SHP77 (cell line): ENCODE measurements at places on chromosomes 4 and X.

DNA sequence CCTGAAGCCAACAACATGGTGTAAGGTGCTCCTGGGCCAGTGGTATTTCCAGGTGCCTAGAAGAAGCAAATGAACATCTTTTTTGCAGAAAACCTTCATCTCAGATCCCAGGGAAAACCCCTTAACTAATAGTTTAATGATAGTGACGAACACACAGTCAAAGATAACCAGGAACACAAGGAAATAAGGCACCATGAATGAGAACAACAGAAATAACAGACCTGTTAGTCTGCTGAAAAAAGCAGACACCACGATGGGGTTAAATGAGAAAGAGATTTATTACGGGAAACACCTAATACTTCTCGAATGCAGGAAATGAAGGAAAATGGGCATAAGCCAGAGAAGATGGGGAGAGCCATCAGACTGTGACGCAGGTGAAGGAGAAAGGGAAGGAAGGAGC lies 30.6 kb upstream of the WWC2 start:
- no peak for DNase-seq

GRCh38 chr4:112472318-112472717 lies 43.7 kb downstream of the NEUROG2 start:
- DNase-seq, result no peak

DNA sequence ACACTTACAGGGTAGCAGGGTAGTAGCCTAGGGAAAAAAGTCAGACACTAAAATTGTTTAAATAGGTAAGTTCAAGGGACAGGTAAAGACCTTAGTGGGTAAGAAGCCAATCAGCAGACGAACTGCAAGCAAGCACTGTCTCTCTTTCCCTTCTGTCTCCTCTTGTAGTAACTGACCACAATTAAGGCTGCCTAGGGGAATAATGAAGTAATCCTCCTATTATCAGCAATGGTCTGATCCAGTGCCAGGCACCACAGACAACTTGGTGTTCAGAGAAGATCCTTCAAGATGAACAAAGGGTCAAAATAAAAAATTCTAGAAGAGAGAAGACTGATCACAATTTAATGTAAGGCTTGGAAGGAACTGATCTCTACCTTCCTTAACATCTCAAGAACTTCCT lies 62.9 kb downstream of the ELOVL6 start:
- DNase-seq, result no peak

- DNase-seq, result no peak
Measured at GRCh38 chr4:185379326-185380295, 16.1 kb downstream of the LRP2BP start.

GRCh38 chr4:142292231-142292630 lies 553.9 kb downstream of the INPP4B start:
- DNase-seq, result no peak

GRCh38 chr4:141174457-141174856 lies 41.2 kb upstream of the RNF150 start:
- DNase-seq, result no peak

GRCh38 chr4:146062340-146062739 lies 113.2 kb upstream of the LSM6 start:
- DNase-seq, result no peak

DNA sequence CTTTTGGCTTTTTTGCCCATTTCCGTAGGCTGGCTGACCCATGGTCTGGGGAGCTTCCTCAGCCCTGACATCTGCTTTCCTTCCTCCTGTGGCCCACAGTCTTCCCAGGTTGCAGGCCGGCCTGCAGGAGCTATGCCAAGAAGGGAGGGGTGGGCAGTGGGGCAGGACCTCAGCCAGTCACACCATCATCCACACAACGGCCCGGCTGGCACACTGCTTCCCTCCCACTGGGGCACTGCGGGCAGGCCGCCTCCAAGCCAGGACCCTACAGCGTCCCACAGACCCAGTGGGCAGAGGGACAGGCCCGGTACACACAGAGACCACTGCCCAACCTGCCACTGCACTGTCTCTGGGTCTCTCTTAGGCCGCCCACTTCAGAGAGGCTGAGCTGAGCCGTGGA lies 38.0 kb downstream of the CTBP1 start:
- DNase-seq, result no peak

GRCh38 chrX:50876551-50876950 lies 34.0 kb upstream of the BMP15 start:
- DNase-seq, result no peak

DNA sequence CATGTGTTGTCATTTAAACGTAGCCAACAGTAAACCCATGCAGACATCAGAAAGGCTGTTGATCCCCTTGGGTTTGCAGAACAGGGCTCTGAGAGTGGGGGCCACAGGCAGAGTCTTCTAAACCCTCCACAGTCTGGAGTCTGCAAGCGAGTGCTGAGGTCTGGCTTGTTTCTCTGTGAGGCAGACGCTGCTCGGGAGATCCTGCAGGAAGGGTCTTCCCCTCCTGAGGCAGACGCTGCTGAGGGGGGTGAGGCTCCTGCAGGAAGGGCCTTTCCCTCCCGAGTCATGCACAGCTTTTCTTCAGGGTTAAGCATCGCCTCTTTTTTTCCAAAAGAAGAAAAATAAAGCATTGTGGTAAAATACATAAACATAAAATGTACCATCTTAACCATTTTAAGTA lies 17.1 kb upstream of the PDE6B start:
- DNase-seq, result no peak

DNA sequence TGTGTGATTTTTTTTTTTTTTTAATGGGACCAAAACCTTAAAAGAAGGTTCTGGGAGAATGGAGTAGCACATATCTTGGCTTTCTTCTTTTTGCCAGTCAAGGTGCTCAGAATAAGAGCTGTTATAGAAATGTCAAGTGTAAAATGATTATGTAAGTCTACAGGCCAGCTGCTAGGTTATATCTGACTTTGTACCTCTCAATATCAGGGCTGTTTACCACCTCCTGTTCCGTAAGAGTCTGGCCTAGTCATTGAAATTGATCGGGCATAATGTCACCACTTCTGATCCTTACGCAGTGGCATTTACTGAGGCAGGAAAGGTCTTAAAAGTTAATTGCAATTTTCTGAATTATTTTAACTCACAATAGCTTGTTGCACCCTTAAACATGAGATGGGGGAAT lies 41.1 kb downstream of the LIMCH1 start:
- DNase-seq, result no peak

DNA sequence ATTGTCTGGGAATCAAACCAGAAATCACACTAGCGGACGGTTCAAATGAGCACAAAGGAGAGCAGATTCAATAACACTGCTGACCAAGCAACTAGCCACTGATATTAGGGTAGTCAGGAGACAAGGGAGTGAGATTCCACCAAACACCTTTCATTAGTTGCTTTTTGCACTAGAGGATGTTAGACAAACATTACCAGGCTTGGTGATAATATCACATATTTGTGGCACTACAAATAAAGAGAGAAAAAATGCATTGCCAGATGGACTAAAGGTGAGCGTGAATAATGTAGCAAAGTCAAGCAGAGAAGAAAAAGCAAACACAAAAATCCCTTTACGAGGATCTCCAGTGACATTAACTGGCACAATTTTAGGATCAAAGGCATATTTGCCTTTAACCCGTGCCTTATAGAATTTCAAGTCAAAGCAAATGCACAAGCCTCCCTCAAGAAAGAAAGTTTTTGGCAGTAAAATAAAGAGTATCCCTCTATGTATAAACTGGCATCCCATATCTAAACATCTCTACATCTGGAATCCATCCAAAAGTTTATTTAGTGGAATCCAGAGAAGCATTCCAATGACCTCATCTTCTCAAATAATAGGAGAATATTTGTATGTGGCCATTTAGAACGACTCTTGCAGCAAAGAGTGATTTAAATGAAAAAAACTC lies 290.9 kb downstream of the KCTD8 start:
- no peak for DNase-seq

GRCh38 chr4:1939664-1940509 lies 68.7 kb downstream of the NSD2 start:
- DNase-seq, result no peak

- DNase-seq, result no peak
Measured at GRCh38 chr4:171602638-171603355, 210.4 kb upstream of the GALNTL6 start.

DNA sequence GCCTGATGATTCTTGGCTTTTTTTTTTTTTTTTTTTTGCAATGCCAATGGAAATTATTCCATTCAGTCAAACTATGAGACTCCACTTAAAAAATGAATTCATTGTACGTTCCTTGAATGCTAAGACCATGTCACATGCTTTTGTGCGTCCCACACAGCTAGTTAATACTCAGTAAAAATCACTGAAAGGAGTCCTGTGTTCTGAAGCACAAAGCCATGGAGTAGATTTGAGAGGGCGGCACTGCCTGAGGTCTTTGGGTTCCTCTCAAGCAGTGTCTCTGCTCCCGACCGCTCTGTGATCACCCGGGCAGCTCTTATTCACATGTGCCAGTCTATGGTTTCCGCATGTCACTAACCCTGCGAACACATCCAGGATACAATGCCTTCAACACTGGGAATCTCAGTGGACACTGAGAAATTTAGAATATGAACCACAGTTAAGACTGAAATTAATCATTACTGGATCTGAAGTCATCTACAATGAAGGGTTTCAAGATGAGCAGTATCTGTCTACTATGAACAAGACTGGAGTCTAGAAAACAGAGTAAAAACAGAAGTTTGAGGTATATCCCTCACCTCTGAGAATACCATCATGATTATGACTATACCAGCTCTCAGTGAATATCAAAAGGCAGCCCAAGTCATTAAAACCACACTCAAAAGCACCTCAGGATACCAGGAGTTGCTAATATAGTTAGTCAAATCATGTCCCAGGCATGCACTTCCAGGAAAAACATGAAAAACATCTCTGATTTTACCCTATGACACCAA lies 193.0 kb downstream of the MGST2 start:
- no peak for DNase-seq

DNA sequence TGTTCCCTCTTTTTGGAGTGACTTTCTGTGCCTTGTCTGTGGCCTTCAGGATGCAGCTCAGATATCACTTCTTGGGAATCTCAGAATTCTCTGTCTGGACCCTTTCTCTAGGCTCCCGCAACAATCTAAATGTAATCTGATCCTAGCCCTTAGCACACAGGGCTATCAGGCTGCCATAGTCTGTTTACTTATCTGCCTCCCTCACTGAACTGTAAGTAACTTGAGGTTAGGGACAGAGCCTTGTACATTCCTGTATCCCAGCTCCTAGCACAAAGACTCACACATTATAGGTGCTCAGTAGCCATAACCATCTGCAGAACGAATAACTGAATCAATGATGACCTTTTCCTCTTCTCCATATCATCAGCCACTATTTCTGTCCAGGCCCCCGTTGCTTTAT lies 69.5 kb downstream of the RTL9 start:
- DNase-seq, result no peak

DNA sequence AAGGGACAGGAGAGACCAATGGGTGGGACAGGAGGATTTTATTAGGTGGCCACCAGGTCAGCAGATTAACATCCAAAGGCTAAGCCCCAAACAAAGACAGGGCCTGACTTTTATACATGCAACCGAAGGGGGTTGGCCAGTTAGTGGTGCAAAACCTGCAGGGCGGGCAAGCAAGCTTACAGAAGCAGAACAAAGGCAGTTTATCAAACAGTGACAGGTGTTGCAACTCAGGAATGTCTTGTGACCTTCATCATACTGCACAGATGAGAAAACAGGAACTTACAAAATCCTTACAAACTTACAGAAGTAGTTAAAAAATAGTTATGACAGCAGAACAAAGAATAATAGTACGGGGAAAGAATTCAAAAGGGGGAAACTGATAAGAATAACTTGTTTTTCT lies 708.1 kb downstream of the GLUD2 start:
- no peak for DNase-seq

- no peak for DNase-seq
Measured at GRCh38 chr4:1784395-1784788, 8.7 kb upstream of the FGFR3 start.

- no peak for DNase-seq
Measured at GRCh38 chr4:185068837-185069236, 50.5 kb downstream of the HELT start.

GRCh38 chrX:47590984-47591383 lies 8.7 kb downstream of the TIMP1 start:
- no peak for DNase-seq

GRCh38 chrX:108270739-108271396 lies 167.4 kb downstream of the COL4A6 start:
- no peak for DNase-seq

DNA sequence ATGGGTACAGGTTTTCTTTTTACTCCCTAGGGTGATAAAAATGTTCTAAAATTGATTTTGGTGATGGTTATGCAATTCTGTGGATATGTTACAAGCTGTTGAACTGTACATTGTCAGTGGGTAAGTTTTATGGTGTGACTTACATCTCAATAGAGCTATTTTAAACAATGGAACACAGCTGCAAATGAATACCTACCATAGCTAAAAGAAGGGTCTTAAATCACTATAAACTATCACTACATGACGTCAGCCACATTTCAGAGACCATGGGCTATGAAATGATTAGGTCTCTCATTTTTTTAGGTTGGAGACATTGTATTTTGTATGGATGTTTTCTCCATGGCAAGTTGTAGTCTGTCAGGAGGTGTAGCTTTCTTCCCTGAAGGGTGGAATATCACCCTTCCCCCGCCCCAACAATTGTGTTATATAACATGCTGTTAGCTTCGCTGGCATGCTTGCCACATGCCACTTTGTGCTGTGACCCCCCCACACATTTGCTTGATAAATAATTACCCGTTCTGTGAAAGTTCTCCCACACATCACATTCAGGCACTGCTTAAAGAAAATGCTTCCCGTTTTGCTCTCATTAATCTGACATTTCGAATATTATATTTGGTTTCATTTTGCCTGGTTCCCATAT lies 159.7 kb downstream of the ARHGAP10 start:
- DNase-seq, result no peak

- no peak for DNase-seq
Measured at GRCh38 chr4:187840814-187841213, 154.8 kb upstream of the ZFP42 start.

DNA sequence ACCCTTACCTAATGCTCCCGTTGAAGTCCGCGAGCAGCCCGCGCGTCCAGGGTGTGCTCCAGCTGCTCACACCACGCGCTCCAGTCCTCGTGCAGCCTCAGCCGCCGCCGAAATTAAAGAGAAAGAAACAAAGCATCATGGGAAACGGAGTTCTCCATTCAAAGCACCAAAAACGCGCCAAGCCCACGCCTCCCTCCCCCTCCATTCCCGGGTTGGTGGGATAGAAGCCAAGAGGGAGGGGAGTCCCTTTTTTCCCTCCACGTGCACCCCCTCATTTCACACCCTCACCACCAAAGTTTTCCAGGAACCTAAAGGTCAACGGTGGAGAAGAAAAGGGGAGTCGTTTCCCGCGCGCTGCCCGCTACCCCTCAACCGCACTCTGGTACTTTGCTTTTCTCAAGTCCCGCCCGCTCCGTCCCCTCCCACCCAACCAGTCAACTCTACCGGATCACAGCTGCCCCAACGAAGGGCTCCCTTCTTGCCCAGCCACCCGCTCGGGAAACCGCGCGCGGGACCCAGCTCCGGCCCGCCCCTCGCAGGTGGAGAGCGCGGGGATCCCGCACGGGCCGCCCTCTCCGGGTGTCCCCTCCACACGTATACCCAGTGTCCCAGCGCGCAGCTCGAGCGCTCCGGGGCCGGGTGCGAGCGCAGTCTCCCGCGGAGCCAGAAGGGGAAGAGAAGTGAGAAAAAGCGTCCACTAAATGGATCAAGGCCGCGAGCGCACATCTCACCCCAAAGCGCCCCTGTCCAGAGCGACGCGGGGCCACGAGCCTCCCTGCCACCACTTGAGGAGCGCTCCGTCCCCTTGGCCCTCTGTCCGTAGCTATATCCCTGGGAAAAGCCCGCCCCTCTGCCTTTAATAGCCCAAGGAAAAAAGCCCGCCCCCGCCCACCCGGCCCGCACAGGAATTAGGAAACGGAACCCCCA lies 65.1 kb upstream of the CCDC160 start:
- DNase-seq, result no peak

- no peak for DNase-seq
Measured at GRCh38 chrX:130034178-130034577, 51.7 kb downstream of the BCORL1 start.
